ENCODE measurements at places on chromosomes 4 and X.

GRCh38 chr4:76108467-76109181 is 34.1 kb downstream of the ART3 start:
- DNase-seq, result no peak

GRCh38 chr4:113979905-113980615 is 613 bp upstream of the ARSJ start:
- DNase-seq, result no peak

DNA sequence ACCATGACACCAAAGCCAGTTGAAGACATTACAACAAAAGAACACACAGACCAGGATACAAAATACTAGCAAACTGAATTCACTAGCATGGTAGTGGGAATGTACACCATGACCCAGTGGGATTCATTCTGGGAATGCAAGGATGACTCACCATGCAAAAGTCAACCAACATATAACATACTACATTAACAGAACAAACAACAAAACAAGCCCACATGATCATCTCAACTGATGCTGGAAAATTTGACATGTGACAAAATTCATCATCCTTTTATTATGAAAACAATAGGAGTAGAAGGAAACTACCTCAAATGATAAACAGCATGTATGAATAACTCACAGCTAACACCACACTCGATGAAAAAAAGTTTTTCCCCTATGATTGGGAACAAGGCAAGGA is 190.2 kb downstream of the DCLK2 start:
- no peak for DNase-seq

GRCh38 chr4:36551697-36552214 is 270.3 kb downstream of the DTHD1 start:
- DNase-seq, result peak; percentile 0

- no peak for DNase-seq
Observed at GRCh38 chrX:43581888-43582539, 74.1 kb upstream of the MAOA start.

- DNase-seq, result no peak
Observed at GRCh38 chr4:37634180-37634579, 52.0 kb downstream of the RELL1 start.

GRCh38 chrX:107659768-107660167 is 31.5 kb downstream of the PRPS1 start:
- peak; percentile 56 for DNase-seq

DNA sequence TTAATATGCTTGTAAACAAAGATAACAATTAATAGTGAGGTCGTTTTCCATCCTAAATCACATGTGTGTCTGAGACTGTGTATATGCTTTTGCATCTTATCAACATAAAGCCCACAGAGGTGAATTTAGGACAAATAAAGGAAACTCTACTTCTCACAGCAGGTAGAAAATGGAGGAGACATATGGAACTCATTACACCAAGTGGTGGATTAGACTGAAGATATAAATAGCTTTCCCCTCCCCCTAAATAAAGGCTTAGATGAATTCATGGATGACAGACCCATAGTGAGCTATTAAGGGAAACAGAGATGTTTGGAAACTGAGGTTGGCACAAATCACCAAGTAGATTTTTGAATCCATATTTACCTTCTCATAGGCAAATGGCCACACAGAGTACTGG is 79.7 kb downstream of the GRIA3 start:
- DNase-seq, result no peak
